Stimulated activated CD4-positive, alpha-beta T cell treated with anti-CD3 and anti-CD28 coated beads, Interleukin-4, amount 100 ng/mL, for 24 hours (primary cell): ENCODE measurements at places on chromosomes 7 and 10.
A peak's percentile ranks its signal among the peaks of the same experiment; 100 is the strongest.

GRCh38 chr7:5598769-5599371 is 175.2 kb upstream of the TNRC18 start:
- DNase-seq = no peak

DNA sequence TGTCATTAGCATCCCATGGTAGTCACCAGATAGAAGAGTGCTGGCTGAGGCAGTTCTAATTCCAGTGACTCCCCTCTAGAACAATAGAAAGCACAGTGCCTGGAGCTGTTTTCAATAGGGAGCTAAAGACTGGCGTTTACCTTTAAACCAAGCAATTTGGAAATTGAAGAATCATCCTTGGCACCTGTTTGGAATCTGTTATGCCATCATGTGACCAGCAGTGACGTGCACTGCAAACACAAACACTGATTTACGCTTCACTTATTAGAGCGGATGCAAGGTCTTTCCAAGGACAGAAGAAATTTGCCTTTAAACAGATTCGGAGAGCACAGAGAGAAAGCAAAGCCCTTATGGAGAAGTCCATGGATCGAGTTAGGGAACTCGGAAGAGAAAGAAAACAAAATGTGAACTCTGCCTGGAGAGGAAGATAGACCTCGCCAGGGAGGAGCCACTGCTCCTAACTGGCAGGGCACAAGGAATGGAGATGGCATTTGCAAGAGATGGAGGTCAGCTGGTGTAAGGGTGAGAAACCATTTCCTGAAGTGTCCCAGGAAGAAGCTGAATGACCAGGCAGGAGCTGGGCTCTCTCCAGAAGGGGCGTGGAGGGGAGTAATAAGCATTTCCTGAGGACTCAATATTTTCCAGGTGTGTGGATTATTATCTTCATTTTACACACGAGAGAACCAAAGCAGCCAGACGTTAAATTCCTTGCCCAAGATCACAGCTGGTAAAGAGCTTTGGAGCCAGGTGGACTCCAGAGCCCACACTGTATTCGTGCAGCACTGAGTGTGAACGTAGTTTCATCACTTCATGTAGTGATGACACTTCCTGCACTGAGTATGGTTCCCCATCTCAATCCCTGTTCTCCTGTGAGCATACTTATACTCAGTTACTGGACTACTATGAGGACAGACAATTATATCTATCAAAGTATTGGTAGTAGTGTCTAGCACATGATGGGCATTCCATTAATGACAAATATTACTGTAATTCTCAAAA is 97.7 kb downstream of the CUBN start:
- DNase-seq = no peak

DNA sequence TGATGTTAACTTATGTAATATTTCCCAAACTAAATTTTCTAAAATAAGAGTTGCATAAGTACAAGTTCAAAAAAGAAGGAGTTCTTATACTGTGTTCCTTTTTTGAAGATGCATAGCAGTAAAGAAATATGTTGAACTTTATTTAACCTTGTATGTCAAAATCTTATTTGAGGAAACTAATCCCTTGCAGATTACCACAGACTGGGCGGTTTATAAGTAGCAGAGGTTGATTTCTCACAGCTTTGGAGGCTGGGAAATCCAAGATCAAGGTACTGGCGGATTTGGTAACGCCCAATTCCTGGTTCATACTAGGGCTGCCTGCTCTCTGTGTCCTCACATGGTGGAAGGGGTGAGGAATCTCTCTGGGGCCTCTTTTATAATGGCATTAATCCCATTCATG is 68.5 kb downstream of the GNAT3 start:
- no peak for DNase-seq

DNA sequence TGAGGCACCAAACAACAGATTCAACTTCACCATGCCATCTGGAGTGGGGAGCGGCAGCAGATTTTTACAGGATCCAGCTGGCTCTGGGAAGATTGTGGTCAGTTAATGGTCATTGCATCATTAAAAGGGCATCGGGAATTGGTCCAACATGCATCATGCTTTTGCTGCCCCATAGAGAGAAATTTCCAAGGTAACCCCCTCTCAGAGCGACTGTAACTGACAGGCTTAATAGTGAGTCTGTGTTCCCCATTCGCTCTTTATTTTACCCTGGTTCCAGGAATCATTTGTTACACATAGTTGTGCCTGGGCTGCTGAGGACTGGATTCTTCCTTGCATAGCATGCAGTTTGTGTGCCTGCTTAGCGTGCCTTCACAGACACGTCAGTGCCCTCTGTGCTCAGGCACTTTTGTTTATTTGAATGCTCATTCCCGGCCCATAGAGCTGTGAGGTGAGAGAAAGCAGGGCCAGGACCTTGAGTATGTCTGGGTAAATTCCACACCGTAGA is 49.9 kb downstream of the CDHR3 start:
- DNase-seq = no peak

GRCh38 chr7:76185187-76185896 is 16.4 kb upstream of the SRRM3 start:
- DNase-seq = no peak

DNA sequence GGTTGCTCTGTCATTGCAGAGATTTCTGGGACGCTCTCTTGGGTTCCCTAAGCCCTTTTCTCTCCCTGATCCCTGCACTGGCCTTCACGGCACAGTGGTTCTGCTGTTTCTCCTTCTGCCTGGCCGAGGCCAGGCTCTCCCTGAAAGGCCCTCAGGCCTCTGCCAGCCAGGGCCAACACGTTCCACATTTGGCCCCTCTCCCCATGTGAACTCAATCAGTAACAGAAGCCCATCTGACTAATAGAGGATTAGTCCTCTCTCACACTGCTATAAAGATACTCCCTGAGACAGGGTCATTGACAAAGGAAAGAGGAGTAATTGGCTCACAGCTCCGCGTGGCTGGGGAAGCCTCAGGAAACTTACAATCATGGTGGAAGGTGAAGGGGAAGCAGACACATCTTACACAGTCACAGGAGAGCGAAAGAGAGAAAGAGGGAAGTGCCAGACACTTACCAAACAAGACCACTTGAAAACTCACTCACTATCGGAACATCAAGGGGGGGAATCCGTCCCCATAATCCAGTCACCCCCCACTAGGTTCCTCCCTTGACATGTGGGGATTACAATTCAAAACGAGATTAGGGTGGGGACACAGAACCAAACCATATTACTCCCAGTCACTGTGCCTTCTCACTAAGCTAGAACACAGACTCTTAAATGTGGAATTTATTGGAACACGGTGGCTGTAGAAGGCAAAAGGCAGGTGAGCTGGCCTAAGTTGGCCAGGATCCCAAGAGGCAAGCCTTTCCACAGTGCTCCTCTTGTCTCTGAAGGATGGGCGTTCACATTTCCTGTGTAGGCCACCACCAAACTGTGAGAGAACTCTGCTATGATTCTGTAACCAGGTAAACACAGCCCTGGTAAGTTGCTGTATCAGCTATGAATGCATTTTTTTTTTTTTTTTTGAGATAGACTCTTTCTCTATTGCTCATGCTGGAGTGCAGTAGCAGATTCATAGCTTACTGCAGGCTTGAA is 8.8 kb downstream of the FZD8 start:
- no peak for DNase-seq

DNA sequence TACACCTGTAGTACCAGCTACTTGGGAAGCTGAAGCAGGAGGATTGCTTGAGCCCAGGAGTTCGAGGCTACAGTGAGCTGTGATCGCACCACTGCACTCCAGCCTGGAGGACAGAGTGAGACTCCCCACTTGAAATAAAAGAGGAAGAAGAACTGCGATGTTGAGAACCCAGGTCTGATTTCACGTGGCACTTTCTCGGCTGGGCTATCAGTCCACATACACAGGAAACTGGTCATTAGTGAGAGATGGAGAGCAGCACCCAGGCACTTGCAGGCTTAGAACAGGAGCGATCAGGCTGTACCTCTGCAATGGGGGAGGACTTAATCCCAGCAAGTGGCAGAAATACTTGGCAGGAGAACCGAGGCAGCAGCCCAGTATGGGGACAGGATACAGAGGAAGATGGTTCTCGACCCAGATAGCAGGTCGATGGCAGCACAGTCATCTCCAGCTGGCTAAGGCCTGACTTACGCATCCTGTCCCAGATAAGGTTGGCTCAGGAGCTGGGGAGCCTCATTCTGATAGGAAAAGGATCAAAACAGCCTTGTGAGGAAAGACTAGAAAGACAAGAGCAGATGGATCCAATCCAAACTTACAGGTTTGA is 487.7 kb upstream of the AUTS2 start:
- no peak for DNase-seq

GRCh38 chr7:15280078-15280733 is 281.6 kb downstream of the AGMO start:
- DNase-seq = no peak

DNA sequence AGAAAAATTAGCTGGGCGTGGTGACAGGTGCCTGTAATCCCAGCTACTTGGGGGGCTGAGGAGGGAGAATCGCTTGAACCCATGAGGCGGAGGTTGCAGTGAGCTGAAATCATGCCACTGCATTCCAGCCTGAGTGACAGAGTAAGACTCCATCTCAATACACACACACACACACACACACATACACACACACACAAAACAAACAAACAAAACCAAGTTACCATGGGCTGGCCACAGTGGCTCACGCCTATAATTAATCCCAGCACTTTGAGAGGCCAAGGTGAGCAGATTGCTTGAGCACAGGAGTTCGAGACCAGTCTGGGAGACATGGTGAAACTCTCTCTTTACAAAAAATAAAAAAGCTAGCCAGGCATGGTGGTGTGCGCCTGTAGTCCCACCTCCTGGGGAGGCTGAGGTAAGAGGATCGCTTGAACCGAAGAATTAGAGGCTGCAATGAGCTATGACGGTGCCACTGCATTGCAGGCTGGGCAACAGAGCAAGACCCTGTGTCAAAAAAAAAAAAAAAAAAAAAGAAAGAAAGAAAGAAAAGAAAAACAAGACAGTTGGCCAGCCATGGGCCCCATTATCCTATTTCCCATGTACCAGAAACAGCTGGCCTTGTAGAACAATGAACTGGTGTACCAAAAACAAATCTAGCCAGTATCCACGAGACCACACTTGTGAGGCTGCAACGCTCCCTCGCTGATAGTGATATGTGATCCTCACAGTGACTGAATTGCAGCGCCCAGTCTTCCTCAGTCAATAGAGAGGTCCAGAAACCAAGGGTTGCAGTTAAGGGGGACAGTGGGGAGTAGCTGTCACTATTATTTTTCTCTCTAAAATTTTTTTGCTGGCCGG is 6.6 kb upstream of the AGFG2 start:
- DNase-seq = no peak

DNA sequence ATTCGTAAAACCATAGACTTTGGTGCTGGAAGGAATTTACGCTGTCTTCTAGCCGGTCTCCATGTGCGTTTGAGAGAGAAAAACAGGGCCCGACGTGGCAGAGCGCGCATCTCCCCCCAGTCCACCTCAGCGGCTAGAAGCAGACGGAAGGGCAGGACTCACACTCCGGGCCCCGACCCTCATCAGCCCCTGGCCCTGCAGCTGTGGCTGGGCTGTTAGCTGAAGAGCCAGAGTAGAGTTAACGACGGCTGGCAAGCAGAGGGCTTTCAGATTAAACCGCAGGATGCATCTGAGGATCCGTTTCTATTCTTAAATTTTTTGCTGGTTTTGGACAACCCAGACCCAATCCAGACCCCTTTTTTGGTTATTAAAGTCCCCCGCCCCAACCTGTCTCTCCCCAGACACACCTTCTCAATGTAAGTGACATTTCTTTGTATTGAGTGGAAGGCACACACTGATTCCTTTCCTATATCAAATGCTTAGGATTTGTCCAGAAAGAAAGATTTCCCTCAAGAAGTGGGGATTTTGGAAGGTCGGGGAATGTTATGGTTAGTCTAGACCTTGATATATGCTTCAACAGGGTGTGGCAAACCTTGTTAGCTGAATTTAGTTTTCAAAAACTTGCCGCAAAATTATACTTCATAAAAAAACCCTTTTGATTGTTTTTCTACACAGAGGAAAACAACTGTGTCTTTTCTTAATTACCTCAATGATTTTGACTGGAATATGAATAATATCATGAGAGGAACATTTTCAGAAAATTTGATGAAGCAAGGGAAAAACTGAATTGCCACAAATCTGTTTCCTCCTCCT is 1.7 kb upstream of the TBX20 start:
- DNase-seq = no peak

GRCh38 chr7:96508371-96508770 is 186.5 kb upstream of the SLC25A13 start:
- DNase-seq = no peak

DNA sequence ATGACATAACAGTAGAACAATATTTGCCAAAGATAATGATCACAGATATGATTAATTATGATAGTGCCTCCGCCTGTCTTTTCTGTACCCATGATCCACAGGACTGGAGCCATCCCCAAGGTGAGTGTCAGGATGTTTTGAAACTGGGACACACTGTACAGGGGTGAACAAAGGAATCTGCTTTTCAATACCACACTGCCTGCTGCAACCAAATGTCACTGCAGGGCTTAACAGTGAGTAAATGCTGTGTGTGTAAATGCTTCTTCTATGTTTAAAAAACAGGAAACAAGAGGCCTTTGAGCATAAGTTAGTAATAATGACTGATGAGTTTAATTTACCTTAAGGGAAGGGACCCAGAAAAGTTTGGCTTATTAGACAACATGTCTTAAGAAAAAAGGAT is 65.2 kb downstream of the HBP1 start:
- DNase-seq = no peak

- DNase-seq = no peak
Observed at GRCh38 chr10:16644146-16644545, 122.5 kb upstream of the C1QL3 start.

DNA sequence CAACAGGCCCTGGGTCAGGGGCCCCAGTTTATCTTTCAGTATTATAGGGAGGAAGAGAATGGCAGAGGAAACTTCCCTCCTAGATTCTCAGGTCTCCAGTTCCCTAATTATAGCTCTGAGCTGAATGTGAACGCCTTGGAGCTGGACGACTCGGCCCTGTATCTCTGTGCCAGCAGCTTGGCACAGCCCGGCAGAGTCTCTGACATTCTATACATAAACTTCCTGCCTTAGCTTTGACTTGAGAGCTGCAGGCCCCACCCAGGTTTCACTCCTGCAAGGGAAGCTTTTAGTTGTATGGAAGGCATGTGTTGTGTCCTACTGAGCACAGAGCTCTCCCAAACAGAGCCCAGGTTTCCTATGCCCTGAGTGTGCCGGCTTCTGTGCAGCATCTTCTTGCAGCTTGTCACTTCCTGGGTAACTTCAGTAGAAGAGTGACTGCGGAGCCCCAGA is 205.6 kb upstream of the PRSS58 start:
- peak; percentile 31 for DNase-seq

DNA sequence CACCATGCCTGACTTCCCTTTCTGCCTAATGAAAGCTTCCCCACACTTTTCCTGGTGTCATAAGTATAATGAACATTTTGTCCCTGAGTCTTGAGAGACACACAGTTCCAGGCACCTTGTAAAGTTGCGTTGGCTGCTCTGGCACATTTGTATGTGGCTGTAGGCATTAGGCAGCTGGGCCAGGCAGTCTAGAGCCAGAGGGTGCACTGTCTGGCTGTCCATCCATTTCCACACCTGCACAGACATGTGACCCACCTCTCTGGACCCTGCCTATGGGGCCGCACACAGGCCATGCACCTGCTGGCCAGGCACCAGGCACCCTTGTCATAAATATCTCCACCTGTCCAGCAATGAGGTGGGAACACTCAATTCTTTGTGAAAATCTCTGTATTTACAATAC is 54.7 kb upstream of the ANTXRL start:
- no peak for DNase-seq
